Astrocyte (in vitro differentiated cells and primary cell): ENCODE measurements at places on chromosomes 6 and 20.
A peak's percentile ranks its signal among the peaks of the same experiment; 100 is the strongest.

- DNase-seq, result no peak
Observed at GRCh38 chr20:19808498-19808897, 50.4 kb downstream of the RIN2 start.

GRCh38 chr20:13442986-13443385 is 195.7 kb downstream of the TASP1 start:
- DNase-seq, result no peak

DNA sequence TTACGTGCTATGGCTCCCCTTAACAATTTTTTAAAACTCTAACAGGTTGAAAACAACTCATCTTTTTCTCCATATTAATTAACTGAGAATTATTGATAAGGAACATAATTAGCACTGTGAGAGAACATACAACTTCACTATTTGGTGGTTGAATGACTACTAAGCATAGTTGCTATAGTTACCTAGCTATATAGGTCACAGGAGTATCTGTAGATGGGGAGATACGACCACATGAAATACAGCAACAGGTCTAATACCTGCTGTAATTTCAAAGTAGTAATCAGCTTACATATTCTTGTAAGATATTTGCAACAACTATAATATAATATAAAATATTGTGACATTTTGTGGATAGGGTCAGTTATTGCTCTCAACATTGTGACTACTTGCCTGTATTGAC is 102.9 kb downstream of the ADGB start:
- no peak for DNase-seq

GRCh38 chr6:16216501-16217155 is 21.8 kb upstream of the GMPR start:
- DNase-seq, result peak; percentile 51

GRCh38 chr6:137277971-137278637 is 58.9 kb upstream of the IFNGR1 start:
- DNase-seq, result peak; percentile 72

DNA sequence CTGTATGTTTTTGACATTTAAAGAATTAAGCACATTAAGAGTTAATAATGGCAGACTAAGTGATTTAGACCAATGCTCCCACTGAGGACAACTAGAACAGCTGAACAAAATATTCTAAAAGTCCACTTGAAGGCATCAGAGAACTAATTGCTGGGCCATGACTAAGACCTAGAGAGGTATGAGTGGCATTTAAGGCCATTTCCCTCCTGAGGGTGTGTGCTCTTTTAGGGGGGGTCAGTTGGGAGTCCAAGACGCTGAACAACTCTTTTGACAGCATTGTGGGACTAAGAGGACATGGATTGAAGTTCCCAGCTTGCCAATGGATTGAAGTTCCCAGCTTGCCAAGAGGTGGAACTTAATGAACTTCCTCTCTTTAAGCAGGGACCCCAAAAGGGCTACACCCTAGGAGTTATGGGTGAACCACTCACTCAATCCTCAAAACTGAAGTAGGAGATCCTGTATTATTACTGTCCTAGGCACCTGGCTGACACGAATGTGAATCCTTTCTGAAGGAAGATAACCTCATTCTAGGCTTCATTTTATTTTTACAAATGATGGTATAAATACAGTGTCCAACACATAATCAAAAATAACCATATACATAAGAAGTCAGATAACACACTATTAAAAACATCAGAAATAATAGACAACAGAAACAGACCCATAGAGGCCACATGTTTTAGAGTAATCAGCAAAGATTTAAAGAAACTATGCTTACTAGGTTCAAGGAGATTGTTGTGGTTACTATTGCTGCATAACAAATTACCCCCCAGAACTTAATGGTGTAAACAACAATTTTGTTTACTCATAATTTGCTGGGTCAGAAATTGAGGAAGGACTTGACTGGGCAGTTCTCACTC is 175.1 kb downstream of the VEGFA start:
- DNase-seq, result peak; percentile 43

GRCh38 chr20:57716901-57717300 is 7.1 kb upstream of the PMEPA1 start:
- DNase-seq, result no peak
